Effector CD4-positive, alpha-beta T cell (primary cell): ENCODE measurements at places on chromosomes 3 and 15.

DNA sequence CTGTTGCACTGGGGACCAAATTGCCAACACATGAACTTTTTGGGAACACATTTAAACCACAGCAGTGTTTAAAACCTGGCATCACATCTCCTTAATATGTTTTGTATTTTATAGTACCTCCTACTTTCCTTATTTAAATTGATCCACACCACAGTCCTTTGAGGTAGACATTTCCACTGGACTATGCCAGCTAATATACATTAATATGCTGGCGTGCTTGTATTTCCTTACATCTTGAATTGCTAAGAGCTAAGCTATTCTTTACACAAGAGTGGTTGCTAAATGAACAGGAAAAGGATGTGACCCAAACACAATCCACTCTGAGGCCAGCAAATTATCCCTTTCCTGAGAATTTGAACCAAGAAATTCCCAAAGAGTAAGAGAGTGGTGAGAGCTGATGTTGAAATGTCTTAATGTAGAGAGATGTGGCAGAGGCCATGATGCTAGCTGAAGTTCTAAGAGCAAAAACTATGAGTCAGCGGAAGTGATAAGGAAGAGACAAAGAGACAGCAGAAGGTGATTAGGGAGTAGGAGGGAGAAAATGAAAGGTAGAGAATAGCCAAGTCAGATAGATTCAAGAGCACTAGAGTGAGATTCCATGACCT, 131.2 kb downstream of the CD47 start:
- no peak for DNase-seq

DNA sequence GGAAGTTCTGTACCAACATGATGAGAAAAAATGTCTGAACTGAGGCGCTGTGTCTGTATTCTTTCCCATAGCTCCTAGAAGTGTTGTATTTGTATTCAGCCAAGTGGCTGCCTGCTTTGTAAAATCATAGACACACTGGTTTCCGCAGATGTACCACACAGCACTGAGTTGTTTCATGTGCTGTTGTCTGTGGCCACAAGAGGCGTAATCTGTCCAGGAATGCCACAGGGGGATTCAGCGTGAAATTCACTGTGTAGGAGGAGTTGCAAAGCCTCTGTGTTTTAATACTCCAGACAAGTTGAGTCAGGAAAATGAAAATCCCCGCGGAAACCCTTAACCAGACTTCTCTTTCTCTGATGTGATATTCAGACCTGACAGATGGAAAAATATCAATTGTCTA, 462.2 kb downstream of the NSUN3 start:
- DNase-seq, result no peak

DNA sequence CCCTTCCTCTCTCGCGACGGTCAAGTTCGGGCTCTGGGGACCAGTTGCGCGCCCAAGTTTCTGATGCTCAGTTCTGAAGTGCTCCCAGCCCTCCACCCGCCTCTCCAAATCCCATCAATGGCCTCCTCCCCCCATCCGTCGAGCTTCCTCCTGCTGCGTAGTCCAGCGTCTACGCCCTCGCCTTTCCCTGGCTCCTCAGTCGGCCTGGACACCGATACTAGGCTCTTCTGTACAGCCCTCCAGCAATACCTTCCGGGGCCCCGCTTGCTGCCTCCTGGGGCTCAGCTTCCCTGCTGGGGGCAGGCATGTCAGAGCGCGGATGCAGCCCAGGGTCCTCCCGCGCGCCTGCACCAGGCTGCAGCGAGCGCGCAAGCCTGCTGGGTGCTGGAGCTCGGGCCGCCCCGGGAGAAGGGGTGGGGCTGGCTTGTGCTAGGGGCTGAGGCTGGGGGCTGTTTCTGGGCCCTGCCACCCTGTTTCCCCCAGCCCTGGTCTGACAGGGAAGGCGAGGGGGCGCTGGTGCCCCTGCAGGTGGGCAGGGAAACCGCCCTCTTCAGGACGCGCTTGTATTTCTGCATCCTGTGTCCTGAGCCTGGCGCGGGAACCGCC, 353.3 kb upstream of the SUCLG2 start:
- DNase-seq, result no peak

DNA sequence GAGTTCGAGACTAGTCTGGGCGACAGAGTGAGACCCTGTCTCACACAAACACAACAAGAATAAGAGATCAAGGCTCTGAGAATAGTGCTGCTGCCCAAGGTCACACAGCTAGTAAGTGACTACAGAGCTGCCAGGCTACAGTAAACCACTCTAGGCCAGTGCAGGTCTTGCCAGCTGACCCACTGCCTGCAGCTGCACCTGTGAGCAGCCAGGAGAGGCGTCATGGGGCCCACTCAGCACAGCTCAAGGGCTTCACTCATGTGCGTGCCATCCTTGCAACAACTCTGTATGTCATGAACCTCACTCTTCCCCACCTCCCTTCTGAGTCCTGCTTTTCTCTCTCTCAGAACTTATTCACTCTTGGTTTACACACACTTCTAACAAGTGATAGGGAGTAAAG, 176.7 kb downstream of the SMAD6 start:
- no peak for DNase-seq
